ENCODE measurements at places on chromosomes 2 and 18.
A peak's percentile ranks its signal among the peaks of the same experiment; 100 is the strongest.

GRCh38 chr2:145914716-145915115, 1394.8 kb upstream of the ZEB2 start:
- no peak for DNase-seq
- H3K4me3 ChIP-seq = no peak overlapping the region
- H3K36me3 ChIP-seq = no peaks in the 10 kb centered on the region
- H3K27me3 ChIP-seq = no peaks in the 10 kb centered on the region
- no peak overlapping the region for H3K27ac ChIP-seq

- H3K27ac ChIP-seq = no peak overlapping the region
- H3K27me3 ChIP-seq = no peaks in the 10 kb centered on the region
- H3K36me3 ChIP-seq = peaks cover 2% of the 10 kb centered on the region
- H3K4me1 ChIP-seq = peaks cover 17% of the 10 kb centered on the region
- no peak overlapping the region for H3K4me3 ChIP-seq
Observed at GRCh38 chr2:168216351-168217005, 30.9 kb downstream of the STK39 start.

GRCh38 chr2:184004289-184004947, 593.9 kb upstream of the ZNF804A start:
- no peak overlapping the region for H3K27ac ChIP-seq
- no peak for DNase-seq
- H3K27me3 ChIP-seq = no peaks in the 10 kb centered on the region
- no peak overlapping the region for H3K4me3 ChIP-seq
- H3K4me1 ChIP-seq = no peaks in the 10 kb centered on the region

GRCh38 chr2:125874564-125874963, 781.4 kb upstream of the GYPC start:
- H3K27ac ChIP-seq = no peak overlapping the region
- no peaks in the 10 kb centered on the region for H3K36me3 ChIP-seq
- no peak overlapping the region for H3K4me3 ChIP-seq
- no peaks in the 10 kb centered on the region for H3K27me3 ChIP-seq
- no peak for DNase-seq
- no peaks in the 10 kb centered on the region for H3K4me1 ChIP-seq

- H3K4me3 ChIP-seq = no peak overlapping the region
- peaks cover 18% of the 10 kb centered on the region for H3K36me3 ChIP-seq
- DNase-seq = no peak
- H3K4me1 ChIP-seq = no peaks in the 10 kb centered on the region
- no peak overlapping the region for H3K27ac ChIP-seq
Observed at GRCh38 chr2:165803123-165803760, 9.2 kb upstream of the GALNT3 start.

- no peak for DNase-seq
- H3K4me3 ChIP-seq = no peak overlapping the region
- H3K27ac ChIP-seq = no peak overlapping the region
- no peaks in the 10 kb centered on the region for H3K4me1 ChIP-seq
- peaks cover 19% of the 10 kb centered on the region for H3K27me3 ChIP-seq
Observed at GRCh38 chr2:178324077-178324476, 126.9 kb downstream of the PRKRA start.

DNA sequence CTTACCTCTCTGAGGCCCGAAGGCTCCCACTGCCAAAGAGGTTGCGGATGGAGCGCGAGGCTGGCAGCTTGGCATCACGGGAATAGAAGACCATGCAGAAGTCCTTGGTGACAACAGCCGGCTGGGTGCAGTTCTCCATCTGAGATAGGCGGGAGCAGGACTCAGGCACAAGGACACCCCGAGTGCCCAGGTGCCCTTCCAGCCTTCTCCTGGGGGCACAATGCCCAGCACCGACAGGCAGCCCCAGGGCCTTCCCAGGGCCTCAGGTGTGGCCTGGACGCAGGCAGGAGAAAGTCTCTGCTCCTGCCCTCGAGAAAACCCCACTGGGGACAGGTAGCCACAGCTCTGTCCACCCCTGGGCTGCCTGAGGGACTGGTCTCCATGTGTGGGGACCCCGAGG, 33.6 kb downstream of the AQP12A start:
- no peak overlapping the region for H3K4me3 ChIP-seq
- DNase-seq = no peak
- no peaks in the 10 kb centered on the region for H3K36me3 ChIP-seq

GRCh38 chr2:28348149-28348567, 44.5 kb upstream of the FOSL2 start:
- H3K4me1 ChIP-seq = peaks cover 35% of the 10 kb centered on the region
- DNase-seq = peak; percentile 37
- no peak overlapping the region for H3K4me3 ChIP-seq

GRCh38 chr2:240477916-240478315, 42.5 kb downstream of the GPC1 start:
- H3K4me1 ChIP-seq = peaks cover 8% of the 10 kb centered on the region
- H3K27me3 ChIP-seq = no peaks in the 10 kb centered on the region
- no peak for DNase-seq
- H3K36me3 ChIP-seq = peaks cover 24% of the 10 kb centered on the region

DNA sequence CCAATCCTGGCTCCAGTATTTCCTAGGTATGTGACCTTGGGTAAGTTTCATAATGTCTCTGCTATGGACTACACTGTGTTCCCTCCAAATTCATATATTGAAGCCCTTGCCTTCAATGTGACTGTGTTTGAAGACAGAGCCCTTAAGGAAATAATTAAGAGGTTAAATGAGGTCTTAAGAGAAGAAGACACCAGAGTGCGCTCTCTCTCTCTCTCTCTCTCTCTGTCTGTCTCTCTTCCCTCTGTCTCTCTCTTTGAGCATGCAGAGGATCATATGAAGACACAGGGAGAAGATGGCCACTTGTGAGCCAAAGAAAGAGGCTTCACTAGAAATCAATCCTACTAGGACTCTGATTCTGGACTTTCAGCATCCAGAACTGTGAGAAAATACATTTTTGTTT, 52.2 kb downstream of the NXPH2 start:
- DNase-seq = no peak
- no peaks in the 10 kb centered on the region for H3K4me1 ChIP-seq
- H3K27ac ChIP-seq = no peak overlapping the region
- H3K27me3 ChIP-seq = no peaks in the 10 kb centered on the region
- no peaks in the 10 kb centered on the region for H3K36me3 ChIP-seq

- no peak for DNase-seq
- no peaks in the 10 kb centered on the region for H3K27me3 ChIP-seq
- no peaks in the 10 kb centered on the region for H3K36me3 ChIP-seq
Observed at GRCh38 chr2:213733893-213734292, 449.6 kb downstream of the SPAG16 start.

DNA sequence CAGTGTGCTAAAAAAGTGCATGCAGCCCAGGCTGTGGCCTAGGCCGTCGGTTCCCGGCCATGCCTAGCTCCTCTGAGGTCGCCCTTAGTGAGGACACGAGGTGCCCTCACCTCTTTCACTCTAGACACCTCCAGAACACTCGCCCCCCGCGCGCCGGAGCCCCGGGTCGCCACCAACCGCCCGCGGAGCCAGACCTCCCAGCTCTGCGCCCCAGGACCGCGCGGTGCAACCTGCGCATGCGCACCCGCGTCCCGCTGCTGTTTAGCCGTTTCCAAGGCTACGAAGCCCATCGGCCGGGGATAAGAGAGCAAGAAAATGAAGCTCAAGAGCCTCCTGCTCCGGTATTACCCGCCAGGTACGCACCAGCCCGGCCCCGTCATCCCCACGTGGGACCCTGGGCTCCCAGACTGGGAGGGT, at the start of gene DAW1:
Gene DAW1 (plus strand): TSS at position 257 of the 417 bp plus-strand sequence. CDS start 59 bp downstream, at position 316.
- peak within 1 kb of the TSS; percentile 43 for H3K4me3 ChIP-seq
- H3K27me3 ChIP-seq = peaks cover 45% of the 10 kb centered on the region
- no peaks in the 10 kb centered on the region for H3K4me1 ChIP-seq
- no peaks in the 10 kb centered on the region for H3K36me3 ChIP-seq

DNA sequence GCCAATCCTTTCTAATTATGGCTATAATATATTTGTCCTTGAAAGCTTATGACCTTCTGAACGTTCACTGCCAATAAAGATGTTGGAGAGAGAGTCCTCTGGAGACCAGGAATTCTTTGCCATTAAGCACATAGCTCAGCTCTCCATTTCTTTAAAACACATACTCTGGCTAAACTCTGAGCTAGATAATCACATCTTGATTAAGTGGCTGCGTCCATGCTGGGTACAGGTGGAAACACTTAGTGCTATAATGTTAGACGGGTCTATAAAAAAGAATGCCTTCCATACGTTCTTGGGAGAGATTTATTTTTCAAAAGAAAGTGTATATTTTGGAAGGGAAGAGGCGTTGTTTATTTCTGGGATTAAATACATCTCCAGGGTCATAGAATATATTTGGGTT, 314.5 kb downstream of the LPIN1 start:
- H3K27ac ChIP-seq = no peak overlapping the region
- DNase-seq = no peak
- no peaks in the 10 kb centered on the region for H3K27me3 ChIP-seq
- H3K4me1 ChIP-seq = peaks cover 40% of the 10 kb centered on the region
- H3K36me3 ChIP-seq = peaks cover 8% of the 10 kb centered on the region

DNA sequence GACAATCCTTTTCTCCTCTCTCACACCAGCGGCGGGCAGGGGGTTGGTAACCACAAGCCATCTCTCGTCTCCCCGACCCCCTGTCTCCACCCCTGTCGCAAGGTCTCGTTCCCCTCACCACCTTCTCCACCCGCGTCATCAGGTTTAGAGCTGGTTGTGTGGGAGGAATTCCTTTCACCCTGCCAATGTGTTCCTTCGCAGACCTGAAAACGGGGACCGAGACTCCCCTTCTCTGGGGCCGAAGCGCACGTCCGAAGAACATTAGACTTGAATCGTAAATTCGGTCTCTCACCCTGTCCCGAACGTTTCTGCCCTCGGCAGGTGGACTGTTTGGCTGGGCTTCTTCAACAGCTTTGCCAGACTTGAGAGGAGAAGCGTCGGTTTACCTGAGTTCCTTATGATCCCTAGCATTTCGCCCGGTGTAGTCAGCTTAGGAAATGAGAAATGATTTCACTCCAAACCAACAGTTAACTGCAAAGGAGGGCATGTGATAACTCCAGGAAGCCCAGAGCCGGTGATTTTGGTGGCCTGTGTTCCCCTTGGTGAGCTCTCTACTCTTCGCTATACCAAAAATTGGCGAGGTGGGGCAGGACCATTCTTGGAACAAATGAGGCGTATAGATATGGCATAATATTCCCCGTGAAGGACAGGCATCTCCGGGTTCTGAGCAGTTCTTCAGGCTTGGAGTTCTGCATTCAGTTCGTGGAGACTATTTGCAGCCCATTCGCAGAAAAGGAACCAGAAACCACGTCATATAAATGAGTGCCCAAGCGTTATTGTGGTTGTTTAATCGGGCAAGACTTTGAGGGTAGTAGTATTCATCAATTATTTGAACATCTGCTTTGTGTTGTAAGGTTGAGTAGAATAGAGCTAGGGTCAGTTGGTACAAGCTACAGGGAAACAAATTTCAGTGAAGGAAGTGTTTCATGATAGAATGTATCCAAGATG, 694 bp downstream of the CFAP36 start:
- no peaks in the 10 kb centered on the region for H3K27me3 ChIP-seq
- H3K27ac ChIP-seq = peak overlapping the region; percentile 97

DNA sequence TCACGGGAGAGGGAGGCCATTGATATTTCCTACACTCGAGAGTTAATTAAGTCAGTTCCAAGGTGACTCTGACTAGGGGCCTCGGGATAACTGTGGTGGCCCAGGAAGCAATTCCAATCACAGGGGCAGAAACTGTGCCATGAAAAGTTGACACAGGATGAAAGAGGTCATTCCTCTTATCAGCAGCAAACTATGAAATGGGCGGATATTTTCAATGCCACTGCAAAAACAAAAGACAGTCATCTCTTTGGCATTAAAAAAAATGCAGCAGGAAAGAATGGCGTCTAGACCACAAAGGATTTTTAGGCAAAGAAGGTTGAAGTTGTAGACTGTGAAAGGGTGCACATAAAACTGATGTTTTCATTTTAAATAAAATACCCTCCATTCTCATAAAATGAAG, 50.0 kb downstream of the TGIF1 start:
- H3K36me3 ChIP-seq = no peaks in the 10 kb centered on the region
- H3K27ac ChIP-seq = no peak overlapping the region

DNA sequence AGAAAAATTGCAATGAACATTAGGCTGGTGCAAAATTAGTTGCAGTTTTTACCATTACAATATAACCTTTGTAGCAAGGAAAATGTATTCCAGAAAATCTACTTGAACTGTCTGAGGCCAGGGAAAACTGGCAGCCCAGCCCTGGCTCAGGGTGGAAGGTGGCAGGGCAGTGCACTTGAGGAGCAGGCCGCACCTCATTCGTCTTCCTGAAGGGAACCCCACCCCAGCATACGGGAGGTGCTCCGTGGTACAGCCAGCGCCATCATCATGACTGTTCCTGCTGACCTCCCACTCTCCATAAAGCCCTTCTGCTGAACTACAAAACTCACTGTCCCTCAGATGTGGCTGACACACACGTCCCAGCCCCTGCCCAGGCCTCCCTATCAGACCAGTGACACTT, 65.9 kb upstream of the TFCP2L1 start:
- peak overlapping the region; percentile 45 for H3K27ac ChIP-seq
- H3K36me3 ChIP-seq = peaks cover 74% of the 10 kb centered on the region
- no peaks in the 10 kb centered on the region for H3K4me1 ChIP-seq
- H3K4me3 ChIP-seq = no peak overlapping the region
- no peak for DNase-seq

DNA sequence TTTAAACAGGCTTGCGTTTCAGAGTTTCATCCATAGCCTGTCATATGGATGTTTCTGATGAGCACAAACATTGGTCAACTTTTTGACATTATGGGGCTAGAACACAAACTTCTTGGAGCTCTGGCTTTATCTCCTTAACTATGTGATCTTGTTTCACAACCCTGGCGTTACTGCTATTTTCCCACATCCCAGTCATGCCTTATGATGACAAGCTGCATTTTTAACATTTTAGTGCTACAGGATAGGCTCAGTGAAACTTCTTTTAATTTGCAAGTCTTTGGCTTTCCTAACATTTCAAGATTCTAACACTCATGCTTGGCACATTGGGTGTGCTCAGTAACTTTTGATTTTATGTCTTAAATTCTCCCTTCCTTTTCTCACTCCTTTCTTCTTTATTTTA, 21.0 kb upstream of the PDE1A start:
- no peaks in the 10 kb centered on the region for H3K4me1 ChIP-seq
- no peak overlapping the region for H3K4me3 ChIP-seq
- H3K27me3 ChIP-seq = no peaks in the 10 kb centered on the region
- DNase-seq = no peak
- no peak overlapping the region for H3K27ac ChIP-seq

- H3K27me3 ChIP-seq = no peaks in the 10 kb centered on the region
- H3K4me1 ChIP-seq = no peaks in the 10 kb centered on the region
- H3K36me3 ChIP-seq = no peaks in the 10 kb centered on the region
- no peak overlapping the region for H3K4me3 ChIP-seq
- no peak for DNase-seq
Observed at GRCh38 chr18:67010919-67011318, 407.0 kb upstream of the CDH19 start.

GRCh38 chr2:101145406-101145805, 5.8 kb downstream of the TBC1D8 start:
- peaks cover 31% of the 10 kb centered on the region for H3K4me1 ChIP-seq
- peaks cover 76% of the 10 kb centered on the region for H3K27me3 ChIP-seq
- no peak for DNase-seq
- peaks cover 5% of the 10 kb centered on the region for H3K36me3 ChIP-seq
- H3K27ac ChIP-seq = no peak overlapping the region
- no peak overlapping the region for H3K4me3 ChIP-seq

- H3K27ac ChIP-seq = no peak overlapping the region
- DNase-seq = no peak
- H3K4me3 ChIP-seq = no peak overlapping the region
- H3K27me3 ChIP-seq = peaks cover 30% of the 10 kb centered on the region
- H3K36me3 ChIP-seq = peaks cover 3% of the 10 kb centered on the region
- no peaks in the 10 kb centered on the region for H3K4me1 ChIP-seq
Observed at GRCh38 chr18:36315736-36316135, 18.2 kb downstream of the FHOD3 start.

Measured in stimulated activated naive B cell treated with anti-CD40 and anti-IgM and Interleukin-4, amounts not matched to agents 10 μg/mL and 1 μg/mL and 100 μg/mL, for 72 hours (primary cell).